Hepatocyte (in vitro differentiated cells): ENCODE measurements at places on chromosomes 5 and 9. TPM values are rescaled to one million over a fixed set of nuclear protein-coding genes. Genes with fewer than 3 reads are reported as not detected.

The TAL2 gene
- total RNA-seq = not detected in 2 replicates

The RFX3 gene
- total RNA-seq = 6.5 and 7.9 TPM in 2 replicates

The UIMC1 gene
- total RNA-seq = 24.1 and 28.2 TPM in 2 replicates

The DNAJB5 gene
- total RNA-seq = 7.6 and 8.2 TPM in 2 replicates

- no peaks in the 10 kb centered on the region for H3K27me3 ChIP-seq
- H3K4me1 ChIP-seq = no peaks in the 10 kb centered on the region
- H3K27ac ChIP-seq = no peak overlapping the region
- DNase-seq = no peak
- no peak overlapping the region for H3K4me3 ChIP-seq
Measured at GRCh38 chr9:1046639-1047572, 3.3 kb upstream of the DMRT2 start.
